ENCODE measurements at places on chromosomes 12 and 14.

DNA sequence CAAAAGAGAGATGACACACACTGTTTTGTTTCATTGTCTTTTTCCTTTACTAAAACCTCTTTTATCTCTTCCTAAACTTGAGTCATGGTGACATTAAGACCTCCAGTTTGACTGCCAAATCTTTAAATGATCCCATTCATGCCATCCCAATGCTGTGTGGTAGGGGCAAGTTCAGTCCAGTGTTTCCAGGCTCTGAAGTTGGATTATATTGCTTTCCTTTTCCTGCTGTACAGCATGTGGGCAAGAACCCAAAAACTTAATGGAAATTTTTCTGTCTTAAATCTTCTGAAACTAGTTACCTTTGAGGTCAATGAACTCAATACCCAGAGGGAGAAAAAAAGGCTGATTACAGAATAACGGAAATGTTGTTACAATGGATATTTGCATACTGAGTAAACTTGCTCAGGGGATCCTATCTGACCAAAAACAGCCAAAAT is 187.1 kb upstream of the FAR2 start:
- peak; percentile 23 for DNase-seq

- no peak for DNase-seq
Observed at GRCh38 chr12:68939505-68939904, 6.5 kb upstream of the CPM start.

DNA sequence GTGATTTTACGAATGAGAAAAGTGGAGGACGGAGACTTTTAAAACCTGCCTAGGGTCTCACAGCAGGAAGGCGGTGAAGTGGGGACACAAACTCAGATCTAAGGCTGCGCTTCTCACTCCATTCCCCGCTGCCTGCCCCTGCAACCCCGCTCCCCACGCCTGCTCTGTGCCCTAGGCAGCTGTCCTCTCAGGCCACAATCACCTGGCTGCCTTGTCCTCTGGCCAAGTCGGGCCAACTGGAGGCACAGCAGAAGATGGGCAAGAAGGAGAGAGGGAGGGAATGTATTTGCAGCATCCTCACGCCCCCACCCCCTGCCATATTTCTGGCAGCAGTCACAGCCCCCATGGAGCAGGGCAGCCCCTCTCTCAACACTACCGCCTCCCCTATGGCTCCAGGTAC is 94.9 kb downstream of the CHGA start:
- no peak for DNase-seq

GRCh38 chr14:105943973-105944602 is 417.7 kb downstream of the TMEM121 start:
- no peak for DNase-seq

DNA sequence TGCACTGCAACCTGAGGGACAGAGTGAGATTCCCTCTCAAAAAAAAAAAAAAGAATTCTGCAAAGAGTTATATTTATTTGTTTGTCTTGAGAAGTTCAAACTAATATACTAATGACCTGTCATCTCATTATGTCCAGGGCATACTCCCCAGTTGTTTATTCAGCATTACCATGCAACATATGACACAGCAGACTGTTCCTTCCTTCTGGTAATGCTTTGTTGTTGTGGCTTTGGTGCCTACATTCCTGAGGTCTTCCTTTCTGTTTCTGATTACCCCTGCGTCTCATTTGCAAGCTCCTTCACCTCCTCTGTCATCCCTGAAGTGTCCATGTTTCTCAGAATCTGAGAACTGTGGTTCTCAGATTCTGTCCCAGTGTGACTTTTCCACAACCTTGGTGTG is 55.3 kb downstream of the DERA start:
- DNase-seq = no peak

- DNase-seq = no peak
Observed at GRCh38 chr14:73457041-73457923, 1.1 kb downstream of the NUMB start.

DNA sequence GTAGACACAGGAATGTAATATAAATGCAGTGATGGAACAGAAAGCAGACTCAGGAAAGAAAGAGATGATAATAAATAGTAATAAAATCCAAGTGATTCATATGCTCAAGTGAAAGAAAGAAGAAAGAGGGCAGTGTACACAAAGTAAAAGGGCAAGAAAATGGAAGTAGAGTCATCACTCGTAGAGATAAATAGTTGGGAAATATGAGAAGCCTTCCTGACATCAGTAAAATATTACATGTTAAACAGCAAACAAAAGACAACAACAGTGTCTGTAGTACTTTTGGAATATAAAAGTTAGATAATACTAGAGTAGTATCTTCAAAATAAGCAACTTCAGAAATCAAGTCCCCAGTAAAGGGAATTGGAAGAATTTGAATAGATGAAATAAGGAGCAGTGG is 412.3 kb downstream of the RAD51B start:
- DNase-seq = peak; percentile 76

- DNase-seq = no peak
Observed at GRCh38 chr12:66418908-66419307, 116.6 kb downstream of the HELB start.

- no peak for DNase-seq
Observed at GRCh38 chr12:75239987-75240386, 30.3 kb upstream of the KCNC2 start.

DNA sequence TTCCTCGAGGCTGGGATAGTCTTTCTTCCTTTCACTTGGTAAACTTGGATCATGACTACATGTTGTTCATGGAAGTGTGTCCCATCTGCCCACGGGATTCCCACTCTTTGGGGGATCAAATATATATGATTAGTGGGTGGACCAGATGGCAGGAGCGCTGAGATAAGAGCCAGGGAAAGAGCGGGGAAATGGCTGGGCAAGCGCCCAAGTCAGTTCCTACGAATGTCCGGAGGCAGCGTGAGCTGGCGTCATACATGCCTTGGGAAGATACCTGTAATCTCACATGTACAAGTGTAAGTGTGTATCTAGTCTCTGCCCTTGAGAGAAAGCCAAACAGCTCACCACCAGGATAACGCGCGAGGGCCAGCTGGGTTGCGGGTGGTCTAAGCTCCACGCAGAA is 62.3 kb downstream of the FZD10 start:
- DNase-seq = no peak

DNA sequence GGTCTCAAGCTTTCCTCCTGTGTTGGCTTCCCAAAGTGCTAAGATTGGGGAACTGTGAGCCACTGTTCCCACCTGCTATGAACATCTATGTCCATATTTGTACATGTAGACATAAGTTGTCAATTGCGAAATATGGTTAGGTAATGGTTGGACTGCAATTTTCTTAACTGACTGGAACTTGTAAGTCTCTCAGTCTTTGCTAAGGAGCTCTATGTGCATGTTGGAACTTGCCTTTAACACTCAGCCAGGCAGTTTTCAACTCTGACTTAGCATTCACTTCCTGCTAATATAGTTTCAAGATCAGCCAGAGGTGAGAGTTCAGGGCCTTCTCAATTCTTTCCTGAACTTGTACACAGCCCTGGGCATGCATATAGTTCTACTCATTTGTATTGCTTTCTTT is 44.5 kb upstream of the EEA1 start:
- peak; percentile 93 for DNase-seq

- peak; percentile 90 for DNase-seq
Observed at GRCh38 chr12:70543444-70543843, 93.8 kb downstream of the PTPRB start.

DNA sequence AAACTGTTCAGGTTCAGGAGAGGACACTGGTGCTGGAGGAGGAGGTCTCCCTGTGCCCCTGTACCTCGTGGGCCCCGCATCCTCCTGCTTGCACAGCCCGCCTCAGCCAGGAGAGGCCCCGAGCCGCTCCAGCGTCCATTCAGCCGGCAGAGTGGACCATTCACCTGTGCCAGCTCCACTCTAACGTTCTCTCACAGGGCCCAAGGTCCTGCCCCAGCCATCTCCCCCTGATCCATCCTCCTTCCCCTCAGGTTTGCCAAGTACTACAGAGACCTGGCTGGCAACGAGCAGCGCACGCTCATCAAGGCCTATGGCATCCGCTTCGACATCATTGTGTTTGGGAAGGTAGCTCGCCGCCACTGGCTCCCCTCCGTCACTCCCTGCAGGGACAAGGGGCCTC is 22.2 kb downstream of the P2RX4 start:
- no peak for DNase-seq

- DNase-seq = no peak
Observed at GRCh38 chr12:61095111-61095510, 1165.1 kb upstream of the USP15 start.

DNA sequence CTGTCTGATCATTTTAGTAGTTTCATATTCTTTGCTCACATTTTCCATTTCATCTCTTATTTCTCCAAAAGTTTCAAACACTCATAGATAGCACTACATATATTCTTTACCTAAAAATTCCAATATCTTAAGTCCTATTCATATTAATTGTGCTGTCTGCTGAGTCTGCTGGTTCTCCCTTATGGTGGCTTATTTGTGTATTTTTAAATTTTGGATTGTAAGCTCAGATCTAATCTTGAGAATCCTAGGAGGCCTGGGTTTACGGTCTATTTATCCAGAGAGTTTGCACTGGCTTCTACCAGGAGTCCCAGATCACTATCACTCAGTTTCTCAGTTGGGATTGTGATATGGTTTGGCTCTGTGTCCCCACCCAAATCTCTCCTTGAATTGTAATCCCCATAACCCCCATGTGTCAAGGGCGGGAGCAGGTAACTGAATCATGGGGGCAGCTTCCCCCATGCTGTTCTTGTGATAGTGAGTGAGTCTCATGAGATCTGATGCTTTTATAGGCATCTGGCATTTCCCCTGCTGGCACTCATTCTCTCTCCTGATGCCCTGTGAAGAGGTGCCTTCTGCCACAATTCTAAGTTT is 10.2 kb downstream of the NT5DC3 start:
- no peak for DNase-seq

GRCh38 chr14:67018720-67019119 is 170.5 kb upstream of the GARIN2 start:
- DNase-seq = no peak

DNA sequence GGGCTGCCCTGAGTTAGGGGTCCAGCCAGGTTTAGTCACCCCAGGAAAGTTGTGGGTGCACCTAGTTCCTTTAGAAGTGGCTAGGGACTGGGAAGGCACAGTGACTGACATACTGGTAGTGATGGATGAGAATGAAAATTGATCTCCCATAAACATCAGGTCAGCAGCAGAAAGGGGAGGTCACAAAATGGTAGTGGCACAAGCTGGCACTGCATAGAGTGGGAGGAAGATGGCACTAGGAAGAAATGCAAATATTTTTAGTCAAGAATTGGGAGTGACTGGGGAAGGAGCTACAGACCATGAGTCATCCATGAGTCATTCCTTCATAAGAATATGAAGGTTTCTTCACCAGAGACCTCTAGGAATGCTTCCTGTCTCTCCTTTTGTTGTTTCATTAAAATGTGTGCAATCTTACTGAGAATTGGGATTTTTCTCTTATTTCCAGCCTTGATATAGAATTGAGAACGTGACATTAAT is 198.3 kb upstream of the AMIGO2 start:
- DNase-seq = peak; percentile 88

GRCh38 chr14:85529803-85530574 is at the start of gene FLRT2:
TSS of gene FLRT2 (plus strand) at chr14:85530144. CDS start at chr14:85621515, 91,371 bp downstream.
- DNase-seq = peak; percentile 68

- DNase-seq = no peak
Observed at GRCh38 chr14:32121536-32121935, 44.4 kb downstream of the ARHGAP5 start.

- no peak for DNase-seq
Observed at GRCh38 chr14:55851301-55851700, 266.9 kb upstream of the PELI2 start.

GRCh38 chr12:39427360-39427808 is 15.5 kb downstream of the KIF21A start:
- DNase-seq = peak; percentile 10

GRCh38 chr12:105221583-105222283 is 14.2 kb downstream of the APPL2 start:
- no peak for DNase-seq

DNA sequence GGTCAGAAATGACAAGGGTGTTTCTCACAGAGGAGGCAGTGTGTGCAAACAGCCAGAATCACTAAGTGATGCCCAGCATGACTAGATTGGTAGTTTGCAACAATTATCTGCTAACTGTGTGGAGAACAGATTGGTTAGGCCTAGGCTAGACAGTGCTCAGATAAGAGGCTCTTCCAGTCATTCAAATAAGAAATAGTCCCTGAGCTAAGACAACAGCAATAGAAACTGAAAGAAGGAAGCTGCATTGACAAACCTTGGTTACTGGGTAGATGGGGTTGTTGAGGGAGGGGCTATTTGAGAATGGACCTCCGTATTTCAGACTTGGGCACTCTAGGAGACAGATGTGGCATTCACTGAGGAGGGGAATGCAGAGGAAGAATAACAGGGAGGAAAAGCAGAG is 255.0 kb upstream of the NPAS3 start:
- DNase-seq = no peak

DNA sequence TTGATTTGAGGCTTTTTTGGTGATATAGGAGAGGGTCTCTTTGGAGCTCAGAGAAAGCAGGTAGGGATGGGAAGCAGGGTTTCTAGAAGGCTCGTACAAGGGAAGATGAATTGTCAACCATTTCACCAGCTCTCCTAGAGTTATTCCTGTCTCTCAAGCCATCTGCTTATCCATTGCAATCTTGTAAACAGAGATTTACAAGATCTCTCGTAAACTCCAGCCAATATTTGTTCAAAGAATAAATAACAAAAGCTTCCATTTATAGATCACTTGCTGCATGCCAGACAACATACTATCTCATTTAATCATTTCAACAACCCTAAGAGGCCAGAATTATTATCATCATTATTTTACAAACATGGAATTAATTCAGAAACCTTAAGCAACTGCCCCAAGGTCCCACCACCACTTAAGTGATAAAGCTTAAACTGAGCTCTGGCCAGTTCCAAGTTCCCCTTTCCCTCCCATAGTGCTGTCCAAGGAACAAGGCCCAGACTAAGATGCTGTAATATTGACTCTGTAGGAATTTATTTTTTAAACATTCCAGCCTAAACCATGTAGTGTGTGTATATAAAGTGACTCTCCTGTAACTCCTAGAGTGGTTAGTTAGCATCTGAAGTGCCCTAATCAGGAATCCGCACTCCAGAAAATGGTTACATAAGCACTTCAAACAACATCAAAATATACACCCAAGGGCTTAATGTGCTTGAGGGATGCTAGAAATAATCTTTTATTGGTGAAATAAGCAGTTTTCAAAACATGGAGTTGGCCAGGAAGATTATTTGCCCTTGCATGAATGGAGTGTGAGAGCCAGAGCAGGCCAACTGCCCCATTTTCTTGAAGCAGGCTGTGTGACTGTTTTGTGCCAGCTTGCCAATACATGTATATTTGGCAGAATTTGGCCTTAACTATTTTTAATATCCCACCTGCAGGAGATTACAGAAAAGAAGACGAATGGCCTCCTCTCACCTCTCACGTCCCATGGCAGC is 2.8 kb upstream of the PLEKHH1 start:
- DNase-seq = no peak

- DNase-seq = no peak
Observed at GRCh38 chr14:77198561-77198960, 17.0 kb downstream of the TMEM63C start.

Data from fibroblast of villous mesenchyme (primary cell).